ENCODE measurements at places on chromosomes 2 and 18.

GRCh38 chr2:166384774-166385173 lies 9.0 kb upstream of the SCN9A start:
- no peak for DNase-seq

- no peak for DNase-seq
Measured at GRCh38 chr18:77346208-77346810, 96.7 kb downstream of the GALR1 start.

DNA sequence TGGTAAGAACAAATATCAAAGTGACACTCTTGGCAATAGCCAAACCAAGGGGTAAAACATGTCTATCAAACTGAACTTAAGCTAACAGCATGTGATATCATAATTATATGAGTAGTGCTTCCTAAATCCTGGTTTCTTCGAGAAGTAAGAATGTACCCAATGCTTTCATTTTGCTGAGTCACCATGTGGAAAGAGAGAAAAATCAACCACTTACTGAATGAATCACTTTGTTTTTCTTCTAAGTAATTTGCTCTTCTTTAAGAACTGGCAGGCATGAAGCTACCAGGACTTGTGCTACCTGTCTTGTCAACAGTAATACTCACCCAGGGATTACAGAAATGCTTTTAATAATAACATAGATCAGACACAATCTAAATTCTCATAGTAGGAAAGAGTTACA lies 19.0 kb upstream of the DUSP19 start:
- DNase-seq: no peak

- no peak for DNase-seq
Measured at GRCh38 chr2:151902829-151903228, 74.6 kb upstream of the ARL5A start.

DNA sequence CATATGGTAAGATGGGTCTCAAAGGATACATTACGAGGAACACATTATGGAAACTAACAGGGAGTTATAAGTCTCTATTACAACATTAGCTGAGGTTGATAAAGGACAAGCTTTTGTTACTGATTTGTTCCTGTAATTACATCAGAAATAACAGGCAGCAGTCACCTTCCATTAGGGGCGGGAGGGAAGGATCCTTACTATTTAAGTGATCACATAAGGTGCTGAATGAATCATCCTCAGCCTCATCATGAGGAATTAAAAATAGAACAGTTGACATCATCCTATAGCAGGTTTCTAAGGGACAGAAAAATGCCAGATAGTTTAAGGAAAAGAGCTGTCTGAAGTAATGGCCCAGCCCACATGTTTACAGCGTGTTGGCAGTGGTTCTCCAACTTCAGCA lies 86.9 kb upstream of the MGAT5 start:
- no peak for DNase-seq

DNA sequence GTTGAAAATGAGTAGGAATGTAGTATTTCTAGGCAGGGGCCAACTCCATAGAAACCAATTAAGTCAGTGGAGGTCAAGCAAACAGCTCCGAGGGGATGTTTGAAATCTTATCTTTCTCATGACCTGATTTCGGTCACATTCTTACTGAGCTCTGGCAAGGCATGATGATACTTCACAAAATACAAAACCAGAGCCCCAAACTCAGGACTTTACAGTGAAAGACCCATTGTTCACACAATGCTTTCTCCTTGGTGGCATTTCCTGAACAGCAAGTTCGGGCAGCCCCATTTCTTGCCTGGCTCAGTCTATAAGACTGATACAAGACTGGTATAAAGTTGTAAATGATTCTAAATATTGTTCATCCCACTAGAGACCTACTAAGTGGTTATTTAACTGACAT lies 53.3 kb downstream of the LAMA1 start:
- no peak for DNase-seq

DNA sequence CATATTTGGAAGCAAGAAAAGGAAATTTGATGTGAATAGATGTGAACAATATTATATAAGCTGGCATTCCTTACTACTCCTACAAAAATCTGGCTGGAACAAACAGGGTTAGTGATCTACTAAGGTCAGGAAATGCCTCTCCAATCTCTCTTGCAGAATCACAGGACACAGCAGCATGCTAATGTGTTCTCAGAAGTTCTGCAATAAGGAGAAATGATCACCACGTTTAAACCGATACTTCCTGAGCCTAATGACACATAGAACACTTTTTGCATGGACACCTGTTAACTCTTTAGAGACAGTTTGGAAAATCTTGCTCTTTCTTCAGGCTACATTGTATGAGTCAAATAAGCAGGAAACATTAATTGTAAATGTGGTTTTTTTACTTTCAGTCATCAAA lies 89.6 kb upstream of the MAP3K20 start:
- DNase-seq: no peak

DNA sequence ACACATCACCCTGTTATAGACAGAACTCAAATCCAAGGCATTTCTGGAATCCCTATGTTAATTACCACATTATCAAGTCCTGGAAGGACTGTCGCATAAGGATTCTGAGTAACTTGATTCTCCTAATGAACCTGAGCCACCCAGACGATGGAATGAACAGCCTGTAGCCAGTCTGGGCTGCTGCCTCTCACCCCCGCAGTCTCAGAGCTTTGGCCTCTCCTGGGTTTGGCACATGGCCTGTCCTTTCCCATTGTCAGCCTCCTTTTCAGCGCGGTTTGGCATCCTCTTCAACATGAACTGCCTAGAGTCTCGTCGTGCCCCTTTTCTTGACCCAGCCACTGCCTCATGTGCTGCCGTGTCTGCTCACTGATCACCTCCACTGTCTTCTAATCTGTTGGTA lies 147.6 kb downstream of the SLC8A1 start:
- DNase-seq: no peak

DNA sequence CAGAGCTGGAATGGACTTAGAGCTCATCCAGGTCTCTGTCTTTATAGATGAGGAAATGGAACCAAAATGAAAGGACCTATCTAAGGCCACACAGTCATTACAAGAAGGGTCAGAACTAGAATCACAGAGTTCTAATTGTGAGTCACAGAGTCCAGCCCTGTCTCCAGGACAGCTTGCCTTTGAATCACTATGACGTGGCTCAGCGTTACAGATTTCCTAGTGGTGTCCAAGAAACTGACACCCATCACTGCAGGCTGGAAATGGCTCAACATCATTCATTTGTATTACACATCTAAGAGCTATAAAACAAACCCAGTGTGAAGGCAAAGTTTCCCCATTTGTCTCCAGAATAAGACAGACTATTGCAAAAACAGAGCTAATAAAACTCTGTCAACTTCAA lies 164.3 kb upstream of the SIX2 start:
- no peak for DNase-seq

DNA sequence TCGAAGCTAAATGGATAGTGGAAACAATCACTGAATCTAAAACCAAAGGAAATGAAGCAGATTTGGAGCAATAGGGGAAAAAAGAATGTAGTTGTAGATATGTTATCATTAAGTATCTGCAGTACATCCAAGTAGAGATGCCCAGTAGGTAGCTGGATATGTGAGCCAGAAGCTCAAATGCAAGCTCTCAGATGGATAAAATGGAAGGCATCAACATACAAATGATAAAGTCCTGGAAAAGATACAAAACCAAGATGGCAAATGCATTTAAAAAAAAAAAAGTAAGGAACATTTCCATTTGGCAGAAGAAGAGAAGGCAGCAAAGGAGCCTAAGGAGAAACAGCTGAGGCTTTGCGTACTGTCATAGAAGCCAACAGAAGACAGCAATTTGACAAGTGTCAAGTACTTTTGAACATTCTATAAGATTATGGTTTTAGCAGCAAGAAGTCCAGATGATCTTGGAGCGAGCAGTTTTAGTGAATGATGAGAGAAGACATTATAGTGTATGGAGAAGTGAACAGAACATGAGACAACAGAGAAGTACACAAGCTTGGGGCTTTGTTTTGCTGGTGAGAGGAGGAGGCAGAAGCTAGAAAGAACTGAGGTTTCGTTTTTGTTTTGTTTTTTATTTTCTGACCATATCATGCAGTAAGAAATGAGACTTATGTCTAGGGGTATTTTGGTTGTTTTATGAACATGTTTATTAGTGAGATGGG lies 18.3 kb downstream of the ROCK2 start:
- DNase-seq: no peak

DNA sequence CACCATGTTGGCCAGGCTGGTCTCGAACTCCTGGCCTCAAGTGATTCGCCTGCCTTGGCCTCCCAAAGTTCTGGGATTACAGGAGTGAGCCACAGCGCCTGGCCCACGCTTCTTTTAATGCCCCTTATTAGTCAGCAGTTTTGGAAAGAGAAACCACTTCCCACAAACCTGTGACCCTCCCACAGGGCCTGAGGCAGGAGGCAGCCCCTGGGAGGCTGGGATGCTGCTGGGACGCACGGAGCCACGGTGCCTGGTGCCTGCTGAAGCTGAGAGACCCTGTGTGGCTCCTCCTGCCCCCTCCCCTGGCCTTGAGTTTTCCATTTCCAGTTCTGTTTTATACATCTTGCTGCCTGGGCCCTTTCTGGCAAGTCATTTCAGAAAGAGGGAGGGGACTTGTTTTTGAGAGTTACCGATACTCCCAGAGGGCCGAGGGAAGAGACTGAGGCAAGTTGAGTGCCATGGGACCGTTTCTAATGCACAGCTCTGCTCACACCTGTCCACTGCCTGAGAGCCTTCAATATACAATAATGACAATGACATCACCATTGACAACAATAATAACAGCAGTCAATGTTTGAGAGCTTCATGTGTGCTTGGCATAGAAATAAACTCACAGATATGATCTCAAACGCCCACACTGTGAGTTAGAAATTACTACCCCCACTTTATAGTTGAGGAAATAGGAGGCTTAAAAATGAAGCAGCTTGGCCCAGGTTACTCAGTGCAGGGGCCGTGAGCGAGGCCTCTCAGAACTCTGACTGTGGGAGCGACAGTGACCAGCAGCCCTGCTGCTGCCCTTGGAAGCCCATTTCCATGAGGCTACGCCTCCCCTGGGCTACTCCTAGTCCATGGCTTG lies 78.1 kb upstream of the YWHAQ start:
- no peak for DNase-seq

GRCh38 chr18:79787865-79788733 lies 9.6 kb upstream of the KCNG2 start:
- peak; percentile 48 for DNase-seq

DNA sequence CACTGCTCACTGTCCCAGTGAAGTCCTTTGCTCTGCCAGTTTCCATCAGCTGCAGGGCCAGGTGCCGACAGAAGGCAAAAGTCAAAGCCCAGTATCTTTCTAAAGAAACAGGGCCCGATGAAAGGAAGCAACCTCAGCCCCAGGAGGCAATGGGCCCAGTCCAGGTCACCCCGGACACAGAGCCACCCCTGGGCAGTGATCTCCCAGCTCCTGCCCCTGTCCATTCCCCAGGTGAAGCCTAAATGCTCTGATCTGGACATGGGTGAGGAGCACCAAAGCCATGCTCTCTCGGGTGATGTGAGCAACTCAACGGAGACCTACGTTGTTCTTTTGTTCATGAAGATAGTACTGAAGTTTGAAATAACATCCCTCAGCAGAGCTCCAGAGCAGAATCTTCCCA lies 61.6 kb downstream of the HDAC4 start:
- no peak for DNase-seq

- DNase-seq: no peak
Measured at GRCh38 chr18:28115149-28115550, 61.8 kb downstream of the CDH2 start.

- no peak for DNase-seq
Measured at GRCh38 chr2:218046238-218046637, 22.8 kb upstream of the RUFY4 start.

DNA sequence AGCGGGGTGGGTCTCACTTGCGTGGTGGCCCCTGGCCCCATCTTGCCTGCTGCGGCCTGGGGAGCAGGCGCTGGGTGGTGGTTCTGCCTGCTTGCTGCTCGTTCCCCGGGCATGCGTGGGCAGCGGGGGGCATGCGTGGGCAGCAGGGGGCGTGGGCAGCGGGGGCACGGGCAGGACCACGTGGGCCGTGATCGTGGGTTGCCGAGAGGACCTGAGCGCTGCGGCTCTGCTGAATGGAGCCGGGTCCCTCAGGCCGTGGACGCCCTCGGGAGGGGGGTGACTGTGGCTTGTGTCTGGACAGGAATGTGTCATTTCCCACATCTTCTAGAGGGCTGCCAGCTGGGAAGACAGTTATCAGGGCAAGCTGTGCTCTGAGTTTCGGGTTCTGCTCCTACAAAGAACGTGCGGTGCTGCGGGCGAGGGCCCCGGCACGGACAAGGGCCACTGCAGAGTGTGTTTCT lies 8.3 kb upstream of the GAL3ST2 start:
- DNase-seq: no peak

DNA sequence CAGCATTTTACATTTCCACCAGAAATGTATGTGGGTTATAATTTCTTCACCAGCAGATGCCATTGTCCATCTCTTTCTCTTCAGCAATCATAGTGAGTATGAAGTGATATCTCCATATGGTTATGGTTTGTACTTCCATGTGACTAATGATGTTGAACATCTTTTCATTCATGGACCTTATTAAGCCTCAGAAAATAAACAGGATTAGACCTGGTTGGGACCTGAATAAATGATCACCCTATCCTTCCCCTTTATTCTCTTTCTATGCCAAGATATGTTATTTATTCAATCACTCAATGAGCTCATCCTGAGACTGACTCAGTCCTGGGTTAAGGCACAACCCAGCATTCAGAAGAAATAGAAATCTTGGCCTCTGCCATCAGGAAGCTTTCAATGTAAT lies 86.6 kb downstream of the ANTXR1 start:
- no peak for DNase-seq

GRCh38 chr2:3198119-3198518 lies 179.5 kb downstream of the EIPR1 start:
- no peak for DNase-seq

GRCh38 chr2:226860087-226860486 lies 24.2 kb downstream of the RHBDD1 start:
- DNase-seq: no peak

GRCh38 chr2:226865710-226866109 lies 29.9 kb downstream of the RHBDD1 start:
- no peak for DNase-seq

DNA sequence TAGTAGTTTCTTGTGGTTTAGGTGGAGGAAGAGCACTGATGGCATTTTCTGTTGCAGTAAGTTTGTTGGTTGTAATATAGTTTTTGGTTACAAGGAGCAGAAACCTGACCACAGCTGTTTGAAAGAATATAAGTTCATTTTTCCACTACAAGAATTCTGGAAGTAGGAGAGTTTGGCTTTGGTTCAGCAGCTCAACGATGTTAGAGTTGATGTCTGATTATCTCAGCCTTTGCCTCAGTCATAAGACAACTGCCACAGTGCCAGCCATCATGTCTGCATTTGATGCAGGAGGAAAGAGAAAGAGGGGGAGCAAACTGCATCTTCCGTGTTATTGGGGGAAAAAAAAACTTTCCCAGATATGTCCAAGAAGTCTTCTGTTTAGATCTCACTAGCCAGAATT lies 119.1 kb downstream of the LYPD1 start:
- DNase-seq: no peak
